ENCODE measurements at places on chromosomes 2 and 18.

DNA sequence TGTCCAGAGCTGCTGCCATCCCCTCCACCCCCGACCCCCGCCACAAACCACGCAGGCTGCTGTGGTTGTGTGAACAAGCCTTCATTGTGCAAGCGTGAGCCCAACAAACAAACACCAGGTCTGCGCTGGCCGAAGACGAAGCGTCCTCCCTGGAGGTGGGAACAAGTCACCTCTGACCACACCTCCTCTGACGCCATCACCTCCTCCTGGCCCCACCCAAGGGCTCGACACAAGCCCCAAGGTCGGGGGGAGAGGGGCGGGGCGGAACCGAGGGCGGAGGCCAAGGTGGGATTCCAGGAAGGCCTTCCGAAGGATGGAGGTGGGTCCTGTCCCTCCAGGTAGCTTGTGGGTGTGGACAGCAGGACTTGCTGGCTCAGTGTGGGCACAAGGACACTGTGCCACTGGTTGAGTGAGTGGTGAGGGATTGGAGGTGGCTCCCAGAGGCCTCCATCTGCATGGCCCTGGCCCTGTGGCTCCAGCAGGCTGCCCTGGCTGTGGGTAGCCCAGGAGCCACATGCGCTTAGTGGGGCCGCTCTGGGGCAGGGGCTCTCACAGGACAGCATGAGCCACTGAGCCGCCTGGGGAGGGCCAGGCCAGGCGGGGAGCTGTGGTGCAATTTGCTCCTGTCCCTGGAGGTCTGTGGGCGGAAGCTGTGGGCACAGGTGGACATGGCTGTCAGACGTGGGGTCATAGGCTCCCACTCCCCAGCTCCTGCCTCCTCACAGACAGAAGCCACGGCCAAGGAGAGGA is 7.4 kb upstream of the GPR17 start:
- DNase-seq: no peak

- no peak for DNase-seq
These were observed 51.0 kb upstream of the KCNG2 start for GRCh38 chr18:79746730-79747129.

GRCh38 chr18:3306391-3306790 is 44.5 kb downstream of the MYL12B start:
- DNase-seq: no peak

DNA sequence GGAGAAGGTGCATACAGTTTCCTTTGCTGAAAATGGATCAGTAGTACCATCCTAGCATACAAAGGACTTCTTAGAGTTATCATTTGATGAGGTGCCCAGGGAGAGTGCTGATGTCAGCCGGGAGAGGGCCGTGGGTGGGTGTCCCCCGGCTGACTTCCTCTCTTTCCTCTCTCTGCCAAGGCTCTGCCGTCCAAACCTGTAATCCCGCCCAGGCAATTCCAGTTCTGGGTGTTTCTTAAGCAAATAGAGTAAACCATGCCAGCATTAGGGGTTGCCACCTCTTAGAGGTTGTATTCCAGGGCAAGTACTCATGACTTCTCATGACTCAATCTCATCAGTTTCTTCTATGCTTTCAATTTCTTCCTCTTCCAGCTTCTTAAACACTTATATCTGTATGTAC is 117.2 kb downstream of the GATA6 start:
- DNase-seq: peak; percentile 37

GRCh38 chr2:88458633-88459032 is 6.1 kb upstream of the FOXI3 start:
- DNase-seq: no peak

DNA sequence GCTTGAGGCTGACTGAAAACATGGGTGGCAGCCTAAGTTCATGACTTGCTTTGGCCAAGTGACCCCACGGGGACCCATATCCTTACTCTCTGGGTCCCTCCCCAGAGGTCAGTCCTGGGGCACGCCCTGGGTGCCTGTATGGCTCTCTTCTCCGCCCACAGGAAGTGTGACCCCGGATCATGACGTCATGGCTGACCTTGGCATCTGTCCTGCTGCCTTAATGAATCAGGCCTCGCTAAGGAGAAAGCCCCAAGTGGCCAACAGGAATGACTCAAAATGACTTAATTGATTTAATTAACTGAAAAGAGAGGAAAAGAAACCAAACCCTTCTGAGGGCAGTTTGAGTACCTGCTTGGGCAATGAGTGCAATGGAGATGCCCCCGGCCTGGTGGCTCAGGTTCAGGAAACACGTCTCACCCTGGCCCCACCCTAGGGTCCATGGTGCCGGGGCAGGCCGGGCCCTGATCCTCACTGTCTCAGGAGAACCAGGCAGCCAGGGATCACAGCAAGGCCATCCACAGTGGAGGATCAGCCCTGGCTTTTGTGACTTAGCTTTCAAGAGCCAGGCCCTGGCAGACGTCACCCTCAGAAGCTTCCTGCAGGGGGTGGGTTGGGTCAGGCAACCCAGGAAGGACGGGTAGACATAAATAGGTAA is 112.0 kb downstream of the CYP26B1 start:
- no peak for DNase-seq

DNA sequence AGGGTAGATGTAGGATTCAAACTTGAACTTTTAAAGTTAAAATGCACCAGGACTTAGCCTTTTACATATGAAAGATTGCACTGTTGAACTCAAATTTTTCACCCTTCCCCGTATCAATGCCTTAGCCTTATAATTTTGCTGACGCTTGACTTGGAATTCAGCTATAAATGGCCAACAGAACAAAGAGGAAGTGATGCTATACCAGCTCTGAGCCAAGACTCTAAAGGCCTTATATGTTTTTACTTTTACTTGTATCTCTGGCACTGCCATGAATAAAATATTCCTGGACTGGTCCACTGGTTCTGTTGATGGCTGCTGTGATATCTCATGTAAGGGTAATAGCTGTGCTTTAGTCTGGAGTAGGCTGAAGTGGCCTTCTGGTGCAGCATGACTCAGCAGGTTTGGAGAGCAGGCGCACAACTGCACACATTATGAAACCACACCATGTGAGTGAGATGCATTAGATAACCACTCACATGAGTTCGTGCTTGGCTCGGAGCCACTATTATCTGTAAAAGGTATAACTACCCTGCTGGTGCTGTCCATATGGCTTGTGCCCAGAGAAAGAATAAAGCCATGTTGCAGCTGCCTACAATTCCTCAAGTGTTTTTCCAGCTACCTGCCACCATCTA is 8.4 kb upstream of the IER3IP1 start:
- peak; percentile 79 for DNase-seq

GRCh38 chr2:85804583-85804982 is 50.8 kb downstream of the ATOH8 start:
- DNase-seq: peak; percentile 31

GRCh38 chr2:24856791-24857211 is 63.2 kb downstream of the ADCY3 start:
- no peak for DNase-seq

- DNase-seq: no peak
These were observed 18.0 kb downstream of the MARCHF4 start for GRCh38 chr2:216354306-216354705.

DNA sequence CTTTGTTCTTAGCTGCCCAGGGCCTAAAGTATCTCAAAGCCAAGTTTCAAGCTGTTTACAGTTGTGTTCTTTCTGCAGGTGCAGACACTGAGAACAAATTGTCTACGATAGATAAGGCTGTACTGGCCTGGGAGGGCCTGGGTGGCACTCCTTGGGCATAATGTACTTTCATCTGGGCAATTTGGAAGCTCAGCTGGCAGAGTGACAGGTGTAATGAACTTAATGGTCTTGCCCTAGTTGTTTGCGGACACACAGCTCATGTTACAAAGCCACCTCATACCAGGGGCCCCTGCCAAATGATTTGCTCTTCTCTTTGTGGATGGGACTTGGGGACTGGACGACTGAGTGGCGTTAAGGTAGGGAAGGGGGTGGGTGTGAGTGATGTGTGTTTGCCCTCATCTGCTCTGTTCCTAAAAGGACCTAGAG is 4.3 kb downstream of the LDLRAD4 start:
- DNase-seq: no peak

DNA sequence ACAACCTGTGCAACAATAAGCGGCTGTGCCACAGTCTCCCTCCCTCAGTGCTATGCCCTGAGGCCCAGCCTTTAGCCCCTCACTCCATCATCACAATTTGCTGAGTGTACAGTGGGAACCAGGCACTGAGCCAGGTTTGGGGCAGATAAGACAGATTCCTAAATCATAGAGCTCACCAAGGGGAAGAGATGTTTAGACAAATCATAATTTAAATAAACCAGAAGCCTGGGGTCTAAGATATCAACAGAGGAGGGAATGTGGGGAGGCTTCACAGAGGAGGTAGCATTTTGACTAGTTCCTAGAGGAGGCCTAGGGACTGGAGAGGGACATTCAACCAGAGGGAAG is 139.3 kb upstream of the EPAS1 start:
- no peak for DNase-seq

- DNase-seq: no peak
These were observed 508.2 kb downstream of the TNS1 start for GRCh38 chr2:217494557-217494956.
